CD4-positive, alpha-beta T cell treated with Interleukin-12 subunit alpha and Interleukin-12 subunit beta, for 1 hour (primary cell): ENCODE measurements at places on chromosomes 3 and 15.
A peak's percentile ranks its signal among the peaks of the same experiment; 100 is the strongest.

GRCh38 chr3:22691856-22692628, 511.1 kb upstream of the UBE2E2 start:
- no peak for DNase-seq

DNA sequence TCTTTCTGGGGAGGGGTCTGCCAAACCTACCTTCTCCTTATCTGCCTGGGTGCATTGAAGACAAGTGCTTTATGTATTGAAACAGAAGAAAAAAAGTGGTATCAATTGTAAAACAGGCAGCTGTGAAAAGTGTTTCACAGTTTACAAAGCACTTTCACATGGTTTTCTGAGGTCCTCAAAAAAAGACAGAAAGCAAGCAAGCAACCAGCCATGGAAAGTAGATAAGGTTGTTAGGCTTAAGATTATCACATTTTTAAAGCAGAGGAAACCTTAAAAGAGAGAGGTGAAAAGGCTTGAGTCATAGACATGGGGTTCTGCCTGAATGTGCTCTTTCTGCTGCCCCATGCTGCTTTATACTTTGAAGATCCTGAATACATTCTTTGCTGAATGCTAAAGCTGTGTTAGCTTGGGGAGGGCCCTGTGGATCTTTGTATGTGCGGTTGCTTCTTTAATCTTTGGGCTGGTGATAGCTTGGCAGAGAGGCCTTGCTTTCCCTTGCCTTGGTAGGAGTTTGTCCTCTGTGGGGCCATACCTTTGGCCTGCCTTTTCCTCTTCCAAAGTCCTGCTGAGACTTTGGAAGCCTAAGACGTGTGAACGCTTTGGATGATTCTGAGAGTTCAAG, 2.6 kb downstream of the SMAD3 start:
- no peak for DNase-seq

GRCh38 chr15:84715441-84716035, 401 bp downstream of the SEC11A start:
- peak; percentile 30 for DNase-seq

GRCh38 chr3:63952248-63952594, 40.0 kb upstream of the SCAANT1 start:
- DNase-seq, result no peak

- DNase-seq, result no peak
These were observed 249.4 kb downstream of the FAM43A start for GRCh38 chr3:194935061-194935460.
